LoVo (cell line): ENCODE measurements at places on chromosomes 1 and 21.

DNA sequence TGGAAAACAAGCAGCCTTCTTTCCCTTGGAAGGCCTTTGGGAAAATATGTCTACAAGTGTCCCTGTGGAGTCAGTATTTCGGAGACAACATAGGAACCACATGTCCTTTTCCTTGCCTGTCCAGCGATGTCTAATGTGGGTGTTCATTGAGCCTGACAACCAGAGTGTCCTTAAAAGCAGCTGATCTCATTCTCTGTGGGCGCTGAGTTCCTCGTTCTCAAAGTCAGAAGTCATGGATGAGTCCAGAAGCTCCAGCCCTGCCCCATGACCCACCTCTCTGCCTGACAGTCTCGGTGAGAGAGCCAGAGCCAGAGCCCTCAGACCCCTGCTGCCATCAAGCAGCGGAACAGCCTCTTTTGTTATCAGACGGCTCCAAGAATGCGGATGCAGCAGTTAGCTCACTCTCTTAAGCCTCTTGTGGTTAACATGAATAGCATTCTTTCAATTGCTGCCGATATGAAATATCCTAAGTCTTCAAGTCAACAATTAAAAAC lies 329.2 kb downstream of the TGFB2 start:
- DNase-seq, result peak; percentile 76

- no peak for DNase-seq
Measured at GRCh38 chr1:222644636-222644980, 26.7 kb downstream of the MIA3 start.

DNA sequence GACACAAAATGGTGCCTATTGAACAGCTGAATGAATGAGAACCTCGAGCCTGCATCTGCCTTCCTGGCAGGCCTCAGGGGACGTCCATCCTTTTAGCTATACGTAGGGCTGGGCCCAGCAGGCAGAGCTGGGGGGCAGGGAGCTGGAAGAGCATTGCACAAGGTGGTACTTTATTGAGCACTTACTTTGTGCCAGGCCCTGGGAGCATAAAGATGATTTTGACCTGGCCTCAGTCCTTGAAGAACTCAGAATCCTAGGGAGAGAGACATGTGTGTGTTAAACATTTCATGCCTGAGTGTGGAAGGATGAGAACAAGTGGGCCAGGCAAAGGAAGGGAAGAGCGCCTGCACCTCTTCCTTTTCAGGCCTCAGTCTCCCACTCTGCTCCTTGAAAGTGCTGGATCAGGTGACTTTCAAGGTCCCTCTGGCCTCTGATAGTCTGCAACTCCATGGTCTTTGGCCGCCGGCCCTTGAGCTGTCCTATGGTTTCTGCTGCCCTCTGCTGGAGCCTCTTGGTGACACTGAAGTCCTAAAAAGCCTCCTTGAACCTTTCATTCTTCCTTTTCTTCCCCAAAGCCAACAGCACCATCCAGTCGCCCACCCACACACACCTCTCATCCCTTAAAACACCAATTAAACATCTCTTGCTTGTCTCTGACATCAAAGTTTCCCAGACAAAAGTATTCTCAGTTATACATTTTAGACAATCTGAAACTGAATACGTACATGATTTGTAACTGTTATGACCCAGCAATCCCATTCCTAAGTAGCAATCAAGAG lies 3.5 kb upstream of the PEAR1 start:
- DNase-seq, result peak; percentile 77

- no peak for DNase-seq
Measured at GRCh38 chr1:171446386-171446785, 38.9 kb upstream of the PRRC2C start.

DNA sequence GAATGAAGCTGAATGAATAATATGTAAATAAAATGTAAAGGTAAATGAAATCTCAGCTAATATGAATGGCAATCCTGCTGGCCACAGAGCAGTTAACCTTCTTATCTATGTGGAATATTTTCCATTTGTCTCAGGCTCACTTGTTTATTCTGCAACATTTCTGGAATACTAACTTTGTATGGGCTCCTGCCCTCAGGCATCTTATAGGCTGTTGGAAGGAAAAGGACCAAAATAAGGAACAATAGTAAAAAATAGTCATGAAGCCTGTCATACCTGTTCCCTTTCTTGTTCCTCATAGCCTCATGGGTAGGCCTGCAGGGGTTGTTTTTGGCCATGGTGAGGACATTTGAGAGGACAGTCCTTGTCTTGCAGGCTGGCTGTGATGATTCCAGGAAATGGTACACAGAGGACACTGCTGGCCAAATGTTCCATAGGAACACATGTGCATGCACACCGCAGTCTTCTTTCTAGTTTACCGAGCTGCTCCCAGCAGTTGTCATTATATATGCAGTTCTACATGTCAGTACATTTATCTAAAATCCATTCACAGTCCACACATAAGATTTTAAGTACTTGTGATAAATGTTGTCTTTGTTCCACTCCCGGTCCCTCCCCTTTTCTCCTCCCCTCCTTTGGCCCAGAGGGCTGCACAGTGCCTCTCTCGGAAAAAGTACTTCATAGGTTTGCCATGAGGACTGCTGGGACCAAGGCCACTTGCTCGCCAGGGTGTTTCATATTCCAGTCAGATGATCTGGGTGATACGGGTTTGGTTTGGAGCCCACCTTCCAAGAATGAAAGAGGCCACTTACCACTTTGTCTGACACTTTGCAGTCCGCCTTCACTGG lies 15.2 kb upstream of the KCNQ4 start:
- DNase-seq, result no peak

- no peak for DNase-seq
Measured at GRCh38 chr1:78358165-78358564, 132.6 kb upstream of the PTGFR start.
